Occipital lobe (tissue), 3 donors: ENCODE measurements at places on chromosomes 5 and 9.

GRCh38 chr5:177366528-177367322 is 9.0 kb downstream of the RGS14 start:
- no peak for DNase-seq

- no peak for DNase-seq
Observed at GRCh38 chr5:169970911-169971765, 9.2 kb downstream of the INSYN2B start.

DNA sequence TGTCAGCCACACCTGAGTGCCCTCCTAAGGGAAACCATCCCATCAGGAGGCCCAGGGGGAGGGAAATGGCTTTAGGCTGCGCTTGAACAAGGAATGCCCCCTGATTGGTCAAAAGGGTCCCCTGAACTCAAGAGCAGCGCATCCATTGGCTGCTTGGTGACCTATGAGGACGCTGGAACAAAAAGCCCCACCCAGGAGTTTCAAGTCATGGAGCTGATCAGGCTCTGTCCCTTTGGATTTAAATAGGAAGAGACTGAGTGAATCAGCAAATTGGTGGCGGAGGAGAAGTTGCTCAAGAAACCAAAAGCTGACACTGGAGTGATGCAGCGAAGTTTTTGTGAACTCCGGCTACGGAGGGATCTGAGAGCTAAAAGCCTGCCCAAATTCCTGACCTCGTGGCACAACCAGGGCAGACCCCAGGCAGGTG is 66.7 kb downstream of the SMIM23 start:
- no peak for DNase-seq

GRCh38 chr9:3028535-3028934 is 184.6 kb upstream of the PUM3 start:
- DNase-seq, result no peak

GRCh38 chr5:136308212-136308795 is 57.0 kb downstream of the TRPC7 start:
- DNase-seq, result no peak

DNA sequence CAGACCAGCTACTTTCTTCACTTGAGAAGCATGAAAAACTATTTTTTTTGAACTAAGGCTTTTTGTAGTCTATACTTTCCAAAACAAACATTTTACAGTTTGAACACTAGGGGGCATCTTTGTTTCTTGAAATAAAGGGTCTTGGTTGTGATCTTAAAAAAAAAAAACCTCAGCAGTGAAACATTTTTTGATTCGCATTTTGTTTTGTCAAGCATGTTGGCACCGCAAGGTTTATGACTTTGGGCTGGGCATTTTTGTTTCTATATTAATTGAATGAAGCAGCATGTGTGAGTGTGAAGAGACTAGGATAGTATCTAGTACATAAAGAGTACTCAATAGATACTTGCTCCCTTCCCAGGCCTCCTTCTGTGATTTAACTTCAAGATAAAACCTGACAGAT is 31.6 kb upstream of the ACOT12 start:
- no peak for DNase-seq

GRCh38 chr5:138287246-138287645 is 12.8 kb upstream of the GFRA3 start:
- no peak for DNase-seq
